Muscle of leg (tissue), 16 donors: ENCODE measurements at places on chromosomes 13 and 19. TPM values are rescaled to one million over a fixed set of nuclear protein-coding genes. Genes with fewer than 3 reads are reported as not detected.
A peak's percentile ranks its signal among the peaks of the same experiment; 100 is the strongest.

GRCh38 chr13:41985788-41986508, 25.0 kb upstream of the VWA8 start:
- no peak for DNase-seq

The TBXA2R gene
- polyA plus RNA-seq = 2.6 TPM

The ZNF667 gene
- polyA plus RNA-seq = 9.3 TPM

GRCh38 chr19:2982983-2983350, 5.6 kb downstream of the TLE6 start:
- DNase-seq = peak; percentile 97

DNA sequence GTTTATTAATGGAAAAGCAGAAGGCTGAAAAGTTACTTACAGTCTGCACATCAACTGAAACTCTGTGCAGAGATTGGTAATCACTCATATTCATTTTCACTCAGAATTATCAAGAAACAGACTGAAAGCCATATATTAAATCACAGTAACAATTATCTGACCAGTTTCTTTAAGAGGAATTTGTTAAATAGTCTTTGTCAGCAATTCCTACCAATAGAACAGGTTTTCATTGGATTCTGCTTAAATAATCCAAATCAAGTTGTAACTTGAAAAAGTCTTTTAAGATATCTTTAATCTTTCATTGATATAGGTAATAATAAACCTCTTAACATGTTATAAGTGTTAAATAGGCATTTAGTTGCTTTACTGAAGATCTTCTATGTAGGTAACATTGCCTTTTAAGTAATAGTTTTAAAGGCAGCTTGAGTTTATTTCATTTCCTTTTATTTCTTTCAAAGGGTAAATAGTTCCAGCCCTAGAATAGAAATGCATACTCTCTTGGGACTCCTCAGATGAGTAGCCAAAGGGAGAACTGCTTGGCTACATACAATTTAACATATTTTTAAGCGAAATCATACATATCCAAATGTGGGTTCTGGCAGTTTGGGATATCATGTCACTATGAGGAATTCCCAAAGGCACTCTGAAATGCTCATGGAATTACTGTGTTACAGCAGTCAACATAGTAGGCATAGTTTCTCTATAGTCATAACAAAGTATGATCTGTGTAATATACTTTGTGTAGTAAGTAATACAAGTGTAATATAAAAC, 326.0 kb upstream of the SPRY2 start:
- peak; percentile 81 for DNase-seq

The ZNF628 gene
- polyA plus RNA-seq = 4.9 TPM

The AP3D1 gene
- polyA plus RNA-seq = 64.8 TPM

The HIF3A gene
- 195 TPM for polyA plus RNA-seq

- no peak for DNase-seq
Observed at GRCh38 chr19:35285095-35285449, 2.7 kb downstream of the HAMP start.

GRCh38 chr19:20660473-20661140, 764 bp downstream of the ZNF626 start:
- DNase-seq = peak; percentile 17

The SIGLEC9 gene
- polyA plus RNA-seq = 1.3 TPM

DNA sequence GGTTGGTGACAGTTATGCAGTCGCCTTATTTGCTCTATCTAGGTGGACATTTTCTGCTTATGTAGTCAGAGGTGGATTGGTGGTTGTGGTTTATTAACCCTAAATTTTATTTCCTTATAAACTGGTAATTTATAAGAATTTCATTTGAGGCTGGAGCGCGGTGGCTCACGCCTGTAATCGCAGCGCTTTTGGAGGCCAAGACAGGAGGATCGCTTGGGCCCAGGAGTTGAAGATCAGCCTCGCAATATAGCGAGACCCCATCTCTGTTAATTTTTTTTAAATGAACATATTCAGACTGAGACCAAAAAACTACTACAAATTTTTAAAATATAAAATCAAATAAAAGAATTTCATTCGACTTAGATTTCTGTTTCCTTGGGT, 810 bp downstream of the ZNF627 start:
- no peak for DNase-seq

The CASP14 gene
- polyA plus RNA-seq = not detected

GRCh38 chr13:48866249-48866648, 109.5 kb upstream of the FNDC3A start:
- peak; percentile 10 for DNase-seq

DNA sequence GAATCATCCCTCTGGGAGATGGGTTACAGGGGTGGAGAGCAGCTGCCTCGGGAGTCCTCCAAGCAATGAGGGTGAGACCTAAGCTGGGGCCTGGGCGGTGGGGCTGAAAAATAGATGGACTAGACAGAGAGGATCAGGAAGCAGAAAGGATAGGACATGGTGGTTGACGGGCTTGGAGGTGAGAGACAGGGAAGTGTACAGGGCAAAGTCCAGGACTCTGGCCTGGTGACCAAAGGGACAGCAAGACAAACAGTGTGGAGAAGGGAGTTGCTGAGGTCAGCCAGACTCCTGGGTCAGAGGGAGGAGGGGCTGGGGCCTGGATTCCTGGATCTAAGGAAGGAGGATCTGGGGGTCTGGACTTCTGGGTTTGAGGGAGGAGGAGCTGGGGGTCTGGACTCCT, 5.5 kb downstream of the PHLDB3 start:
- no peak for DNase-seq

DNA sequence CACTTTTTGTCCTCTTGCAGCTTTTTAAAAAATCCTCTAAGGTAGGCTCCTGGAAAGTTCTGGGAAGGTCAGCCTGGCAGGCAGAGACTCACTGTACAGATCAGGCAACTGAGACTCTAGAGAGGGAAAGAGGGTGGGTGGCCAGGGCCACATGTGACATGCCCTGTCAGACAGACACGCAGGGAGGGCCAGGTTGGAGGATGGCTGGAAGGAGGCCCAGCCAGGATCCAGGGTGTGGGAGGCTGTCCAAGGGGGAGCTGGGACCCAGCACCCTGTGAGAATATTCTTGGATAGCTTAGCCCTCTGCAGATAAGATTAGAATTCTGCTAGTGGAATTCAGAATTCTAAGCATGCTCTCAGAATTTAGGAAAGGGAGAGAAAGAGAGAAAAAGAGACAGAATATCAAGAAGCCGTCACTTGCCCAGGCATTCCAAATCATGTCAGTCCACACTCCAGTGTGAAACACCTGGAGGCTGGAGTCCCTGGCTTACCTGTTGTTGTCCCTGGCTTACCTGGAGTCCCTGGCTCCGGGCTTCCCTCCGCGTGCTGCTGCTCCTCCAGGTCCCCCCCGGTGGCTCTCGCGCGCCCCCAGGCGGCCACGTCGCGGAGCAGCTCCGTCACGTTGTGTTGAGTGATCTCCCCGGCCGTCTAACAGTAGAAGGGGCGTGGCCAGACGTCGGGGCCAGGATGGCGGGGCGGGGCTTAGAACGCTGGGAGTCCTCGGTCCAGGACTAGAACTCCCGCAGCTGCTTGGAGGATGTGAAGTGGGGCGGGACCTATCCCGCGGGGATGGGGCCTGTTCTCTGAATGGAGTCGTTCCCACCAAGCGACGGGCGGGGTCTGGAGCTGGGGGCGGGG, 2.8 kb upstream of the TNNI3 start:
- DNase-seq = peak; percentile 78

DNA sequence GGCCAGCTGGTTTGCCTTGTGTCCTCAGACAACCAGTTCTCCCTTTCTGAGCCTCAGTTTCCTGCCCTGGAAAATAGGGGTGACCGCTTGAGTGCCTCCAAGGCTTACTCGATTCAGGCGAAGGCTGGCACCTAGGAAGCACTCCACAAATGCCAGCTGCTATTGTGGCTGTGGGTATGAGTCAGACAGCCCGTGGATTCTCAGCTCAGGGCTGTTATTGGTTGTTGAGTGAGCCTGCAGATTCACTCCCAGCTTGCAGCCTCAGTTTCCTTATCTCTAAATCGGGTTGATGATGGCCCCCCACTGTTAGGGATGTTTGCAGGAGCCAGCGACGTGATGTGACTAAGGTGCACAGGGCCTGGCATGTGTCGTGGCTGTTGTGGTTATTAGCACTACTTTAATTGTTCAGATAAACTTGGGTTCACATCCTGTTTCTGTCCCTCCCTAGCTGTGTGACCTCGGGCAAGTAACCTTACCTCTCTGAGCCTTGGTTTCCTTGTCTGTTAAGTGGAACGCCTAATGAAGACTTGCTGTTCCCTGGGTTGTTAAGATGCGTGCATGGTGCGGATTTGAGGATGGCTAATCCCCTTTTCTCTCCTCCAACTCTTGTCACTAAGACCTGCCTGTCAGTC, 2.4 kb downstream of the MARK4 start:
- DNase-seq = no peak

DNA sequence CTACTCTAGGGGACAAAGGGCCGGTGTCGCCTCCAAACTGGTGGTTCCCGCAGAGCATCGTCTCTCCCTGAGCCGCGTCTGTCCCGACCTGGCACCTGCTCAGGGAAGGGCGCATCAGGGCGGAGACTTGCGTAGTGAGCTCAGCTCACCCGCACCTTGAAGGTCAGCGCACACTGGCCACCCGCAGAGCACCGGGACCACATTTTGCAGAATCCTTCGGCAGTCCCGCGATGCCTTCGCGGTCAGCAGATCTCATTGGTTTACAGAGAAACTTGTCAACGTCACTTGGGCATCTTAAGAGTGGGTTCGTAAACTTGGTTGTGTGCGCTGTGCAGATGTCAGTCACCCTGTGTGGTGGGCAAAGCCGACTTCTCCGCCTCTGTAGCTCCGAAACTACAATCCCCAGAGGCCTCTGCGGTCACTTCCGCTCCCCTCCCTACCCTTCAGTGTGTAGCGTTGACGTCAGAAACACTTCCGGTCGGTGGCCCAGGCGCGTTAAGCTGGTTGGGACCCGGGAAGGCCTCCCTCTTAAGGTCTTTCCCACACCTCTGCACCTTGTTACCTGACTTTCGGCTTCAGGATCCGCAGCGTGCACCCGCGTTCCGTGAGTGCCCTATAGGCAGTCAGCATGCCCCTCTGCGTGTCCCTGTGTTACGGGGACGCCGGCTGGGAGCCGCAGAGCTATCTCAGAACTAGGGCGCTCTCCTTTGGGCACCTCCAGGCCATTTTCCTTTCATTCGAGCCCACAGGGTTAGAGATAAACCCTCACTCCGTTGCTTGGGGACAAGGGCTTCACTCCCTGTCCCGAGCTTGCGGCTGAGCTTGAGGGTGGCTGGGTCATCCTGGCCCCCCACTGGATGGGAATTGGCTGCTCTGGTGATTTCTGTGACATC, 36.5 kb upstream of the ZNF527 start:
- peak; percentile 98 for DNase-seq

DNA sequence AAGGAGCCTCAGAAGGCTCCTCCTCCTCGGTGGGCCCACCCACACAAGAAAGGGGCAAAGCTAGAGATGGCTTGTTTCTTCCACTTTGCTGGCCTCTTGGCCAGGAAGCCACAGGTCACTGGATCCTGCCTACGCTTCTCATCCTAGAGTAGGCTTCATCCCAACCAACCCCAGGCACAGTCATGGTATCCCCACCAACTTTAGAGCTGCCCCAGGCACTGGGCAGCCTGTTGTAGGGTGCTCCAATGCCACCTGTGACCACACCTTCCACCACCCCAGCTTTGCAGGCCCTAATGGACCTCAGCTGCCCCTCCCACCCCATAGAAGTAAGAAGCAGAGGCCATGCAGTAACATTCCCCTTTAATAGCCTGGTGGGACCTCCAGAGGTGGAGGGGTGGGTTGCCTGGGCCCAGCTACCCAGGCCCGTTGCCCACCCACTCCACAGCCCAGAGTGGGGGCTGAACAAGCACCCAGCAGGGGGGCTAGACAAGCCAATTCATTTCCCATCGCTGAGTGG, 522 bp upstream of the CHMP2A start:
- no peak for DNase-seq

The ELOF1 gene
- polyA plus RNA-seq = 43.3 TPM

The B3GNT8 gene
- 2.2 TPM for polyA plus RNA-seq

The WDR87 gene
- 0.07 TPM for polyA plus RNA-seq
